ENCODE measurements at places on chromosomes 6 and 20.

DNA sequence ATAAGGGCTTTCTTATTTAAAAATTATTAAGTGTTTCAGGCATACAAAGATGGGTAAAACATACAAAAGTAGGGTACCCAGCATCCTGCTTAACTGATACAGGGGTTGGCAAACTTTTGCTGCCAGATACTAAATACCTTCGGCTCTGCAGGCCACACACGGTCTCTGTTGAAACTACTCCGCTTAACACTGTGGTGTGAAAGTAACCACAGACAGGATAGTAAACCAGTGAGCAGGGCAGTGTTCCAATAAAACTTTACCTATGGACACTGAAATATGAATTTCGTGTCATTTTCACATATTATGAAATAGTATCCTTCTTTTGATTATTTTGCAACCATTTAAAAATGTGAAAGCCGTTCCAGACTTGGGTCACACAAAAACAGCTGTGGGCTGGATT lies 92.4 kb downstream of the EYA2 start:
- DNase-seq: no peak

- DNase-seq: no peak
These were observed 12.0 kb downstream of the PFDN4 start for GRCh38 chr20:54219751-54220426.

DNA sequence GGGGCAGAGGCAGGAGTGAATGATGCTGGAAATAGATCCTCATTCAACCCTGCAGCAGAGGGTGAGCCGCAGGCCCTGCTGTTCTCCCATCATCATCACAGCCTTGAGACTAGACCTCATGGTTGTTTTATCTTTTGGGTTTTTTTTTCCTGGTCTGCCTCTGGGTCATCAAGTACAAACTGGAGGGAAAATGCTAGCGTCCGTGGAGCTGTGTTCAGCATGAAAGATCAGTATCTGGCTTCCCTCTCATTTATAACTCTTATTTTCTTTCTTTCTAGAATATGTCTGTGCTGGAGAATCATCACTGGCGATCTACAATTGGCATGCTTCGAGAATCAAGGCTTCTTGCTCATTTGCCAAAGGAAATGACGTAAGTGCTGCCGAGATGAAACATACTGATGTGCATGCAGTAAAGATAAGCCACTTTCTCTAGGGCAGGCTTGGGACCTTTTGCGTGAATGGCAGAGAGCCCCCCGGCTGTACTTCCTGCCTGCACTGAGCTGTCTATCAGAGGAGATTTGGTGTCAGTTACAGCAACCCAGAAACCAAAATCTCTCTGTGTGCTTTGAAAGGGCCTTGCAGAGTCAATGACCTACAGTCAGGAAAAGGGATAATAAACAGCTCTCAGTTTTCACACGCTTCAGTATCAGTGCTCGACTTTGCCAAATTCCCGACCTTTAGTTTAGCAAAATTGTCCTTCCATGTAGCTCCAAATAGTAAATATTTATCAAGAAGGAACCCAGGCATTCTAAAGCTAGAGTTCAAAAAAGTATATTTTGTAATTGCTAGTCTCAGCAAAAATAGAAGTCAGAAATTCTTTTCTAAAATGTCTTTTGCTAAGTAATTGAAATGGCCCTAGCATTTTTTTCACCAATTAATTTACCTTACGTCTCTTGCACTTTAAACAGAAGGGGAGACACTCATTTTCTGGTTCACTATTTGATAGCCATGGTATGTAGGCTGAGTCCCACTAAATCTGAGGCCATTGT lies 76.3 kb downstream of the MTFR2 start:
- DNase-seq: peak; percentile 58

GRCh38 chr6:122713138-122713537 lies 66.4 kb upstream of the FABP7 start:
- DNase-seq: no peak

GRCh38 chr6:27902335-27903314 lies 9.6 kb downstream of the OR2B2 start:
- DNase-seq: peak; percentile 55

DNA sequence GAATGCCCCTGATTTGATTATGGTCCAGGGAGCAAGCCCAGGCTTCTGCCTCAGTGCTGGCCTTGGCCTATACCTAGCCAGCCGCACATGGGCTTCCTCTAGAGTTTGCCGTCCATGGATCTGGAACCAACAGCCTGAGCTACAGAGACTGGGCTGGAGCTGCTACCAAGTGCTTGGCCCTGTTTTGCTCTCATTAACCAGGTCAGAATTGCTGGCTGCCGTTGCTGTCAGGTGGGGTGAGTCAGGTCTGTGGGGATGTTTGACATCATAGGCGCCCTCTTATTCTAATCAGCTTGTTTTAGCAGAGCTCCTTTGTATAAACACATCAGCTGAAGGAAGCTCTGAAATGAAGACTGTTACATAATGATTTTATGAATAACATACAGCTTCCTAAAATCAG lies 83.1 kb upstream of the PHACTR2 start:
- DNase-seq: peak; percentile 27

DNA sequence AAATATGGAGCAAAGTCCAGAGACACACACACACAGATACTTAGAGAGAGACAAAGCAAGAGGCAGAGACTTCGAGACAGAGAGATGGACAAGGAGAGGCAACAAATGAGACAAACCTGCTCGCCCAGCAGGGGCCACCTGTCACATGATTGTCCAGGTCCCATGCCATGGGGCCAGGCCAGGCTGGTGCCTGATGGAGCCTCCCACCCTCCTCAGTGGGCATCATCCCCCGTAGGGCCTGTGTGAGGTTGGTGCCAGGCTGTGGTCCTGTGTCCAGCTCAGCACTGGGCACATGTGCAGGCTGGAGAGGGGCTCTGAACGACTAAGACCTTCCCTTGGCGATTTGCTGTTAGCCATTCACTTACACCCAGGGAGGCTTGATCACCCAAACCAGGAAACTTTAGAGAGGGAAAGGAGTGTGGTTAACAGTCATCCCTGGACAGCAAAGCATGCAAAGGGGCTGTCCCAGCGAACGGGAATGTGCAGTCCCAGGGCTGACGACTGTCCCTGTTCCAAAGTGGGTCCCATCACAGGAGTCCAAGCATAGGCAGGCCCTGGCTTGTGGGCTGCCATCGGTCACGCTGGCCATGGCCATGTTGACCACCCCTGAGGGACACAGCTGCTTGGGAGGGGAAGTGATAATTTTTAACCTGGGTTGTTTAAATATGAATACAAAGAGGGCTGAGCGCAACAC lies 38.4 kb upstream of the PHACTR3 start:
- no peak for DNase-seq

GRCh38 chr6:43954311-43955131 lies 172.7 kb downstream of the MRPL14 start:
- DNase-seq: no peak

DNA sequence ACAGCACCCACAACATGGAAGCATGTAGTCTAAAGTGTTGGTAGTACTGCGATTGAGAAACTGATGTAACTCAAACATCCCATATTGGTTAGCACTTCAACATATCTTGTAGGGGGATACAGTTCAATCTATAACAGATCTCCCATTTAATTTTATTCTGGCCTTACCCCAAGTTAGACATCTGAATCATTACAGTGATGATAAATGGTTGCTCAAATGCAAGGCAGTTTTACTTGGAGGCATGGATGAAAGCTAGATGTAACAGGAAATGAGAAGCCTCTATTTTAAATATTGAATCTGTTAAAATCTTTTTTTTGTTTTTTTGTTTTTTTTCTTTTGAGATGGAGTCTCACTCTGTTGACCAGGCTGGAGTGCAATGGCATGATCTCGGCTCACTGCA lies 44.2 kb upstream of the FAM50B start:
- no peak for DNase-seq

DNA sequence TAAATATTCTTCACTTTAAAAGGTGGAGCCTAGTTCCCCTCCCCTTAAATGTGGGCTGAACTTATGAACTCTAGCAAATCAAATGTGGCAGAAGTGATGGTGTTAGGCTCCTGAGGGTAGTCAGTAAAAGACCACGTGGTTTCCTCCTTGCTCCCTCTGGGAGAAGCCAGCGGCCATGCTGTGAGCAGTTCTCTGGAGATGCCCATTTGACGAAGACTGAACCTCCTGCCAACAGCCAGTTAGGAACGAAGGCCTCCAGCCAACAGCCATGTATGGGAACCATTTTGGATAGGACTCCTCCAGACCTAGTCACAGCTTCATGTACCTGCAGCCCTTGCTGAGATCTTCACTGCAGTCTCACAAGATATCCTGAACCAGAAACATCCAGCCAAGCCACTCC lies 7.6 kb upstream of the MOCS1 start:
- no peak for DNase-seq

- DNase-seq: no peak
These were observed 632.7 kb downstream of the RFPL4B start for GRCh38 chr6:112979830-112980229.

- no peak for DNase-seq
These were observed 15.7 kb downstream of the DCBLD1 start for GRCh38 chr6:117498159-117498558.

DNA sequence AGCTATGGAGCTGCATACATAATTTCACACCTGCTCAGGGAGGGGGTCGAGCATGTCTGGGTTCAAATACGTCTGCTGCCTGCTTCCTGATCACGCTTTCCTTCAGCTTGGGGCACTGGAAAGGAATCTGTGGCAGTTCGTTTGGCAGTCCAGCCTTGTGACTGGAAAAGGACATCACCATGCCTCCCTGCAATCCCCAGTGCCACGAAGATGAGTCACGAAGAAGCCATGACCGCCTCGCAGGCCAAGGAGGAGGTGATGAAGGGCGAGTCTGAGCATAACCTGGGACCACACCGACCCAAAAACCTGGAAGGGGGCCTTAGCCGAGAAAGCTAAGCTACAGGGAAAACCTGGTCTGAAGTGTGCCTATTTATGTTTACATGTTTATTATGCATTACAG lies 13.1 kb downstream of the JAG1 start:
- DNase-seq: no peak

GRCh38 chr6:84508334-84508733 lies 256.1 kb downstream of the TBX18 start:
- DNase-seq: no peak

DNA sequence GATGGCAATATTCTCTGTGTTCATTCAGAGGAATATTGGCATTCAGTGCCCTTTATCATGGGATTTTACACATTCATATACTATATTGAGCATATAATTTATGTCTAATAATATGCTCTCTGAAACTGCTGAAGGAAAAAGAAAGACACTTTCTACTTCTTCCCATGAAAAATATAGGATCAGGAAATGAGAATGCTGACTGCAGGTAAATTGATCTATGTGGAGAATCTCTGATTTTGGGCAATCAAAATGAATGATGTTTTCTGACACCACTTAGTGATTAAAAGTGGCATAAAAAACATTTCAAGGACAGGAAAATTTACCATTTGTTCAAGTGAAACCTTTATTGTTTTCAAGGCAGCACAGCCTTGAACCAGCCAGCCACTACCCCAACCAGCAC lies 260.1 kb upstream of the STXBP5 start:
- no peak for DNase-seq

GRCh38 chr6:95142661-95143335 lies 434.5 kb upstream of the MANEA start:
- no peak for DNase-seq

- DNase-seq: no peak
These were observed 620.0 kb downstream of the PKHD1 start for GRCh38 chr6:51467231-51467952.

DNA sequence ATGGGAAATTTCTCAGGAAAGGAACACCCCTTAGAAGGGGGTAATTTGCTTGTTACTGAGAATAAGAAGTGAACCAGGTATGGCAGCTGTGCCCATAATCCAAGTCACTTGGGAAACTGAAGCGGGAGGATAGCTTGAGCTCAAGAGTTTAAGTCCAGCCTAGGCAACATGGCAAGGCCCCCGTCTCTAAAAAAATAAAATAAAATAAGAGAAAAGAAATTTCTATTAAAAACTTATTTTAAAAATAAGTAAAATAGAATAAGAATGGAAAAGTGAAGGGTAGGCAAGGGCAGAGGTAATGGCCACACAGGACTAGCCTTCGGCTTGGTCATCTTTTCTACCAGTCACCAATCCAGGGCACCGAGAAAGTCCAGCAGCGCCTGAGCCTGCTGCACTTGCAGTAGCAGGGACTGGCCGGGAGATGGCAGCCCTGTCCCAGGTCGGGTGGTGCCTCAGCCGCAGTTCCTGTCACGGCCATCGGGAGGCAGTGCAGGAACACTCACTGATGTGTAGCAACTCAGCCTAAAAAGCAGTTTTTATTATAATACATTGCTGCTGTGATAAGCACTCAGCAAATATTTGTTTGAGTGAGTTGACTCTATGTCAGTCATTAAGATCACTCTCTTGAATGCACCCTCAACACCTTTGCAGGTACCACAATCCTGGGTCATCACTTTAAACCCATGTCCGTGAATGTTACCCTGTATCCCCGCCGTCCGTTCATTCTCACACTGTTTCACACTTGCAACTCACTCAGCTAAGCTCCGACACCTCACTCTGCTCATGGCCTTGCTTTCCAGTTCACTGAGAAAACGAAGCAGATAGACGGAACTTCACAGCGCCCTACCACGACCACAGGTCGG lies 23.2 kb upstream of the GCM1 start:
- DNase-seq: peak; percentile 55
